Colonic mucosa (tissue), 4 donors: ENCODE measurements at places on chromosomes 2 and 18. TPM values are rescaled to one million over a fixed set of nuclear protein-coding genes. Genes with fewer than 3 reads are reported as not detected.

DNA sequence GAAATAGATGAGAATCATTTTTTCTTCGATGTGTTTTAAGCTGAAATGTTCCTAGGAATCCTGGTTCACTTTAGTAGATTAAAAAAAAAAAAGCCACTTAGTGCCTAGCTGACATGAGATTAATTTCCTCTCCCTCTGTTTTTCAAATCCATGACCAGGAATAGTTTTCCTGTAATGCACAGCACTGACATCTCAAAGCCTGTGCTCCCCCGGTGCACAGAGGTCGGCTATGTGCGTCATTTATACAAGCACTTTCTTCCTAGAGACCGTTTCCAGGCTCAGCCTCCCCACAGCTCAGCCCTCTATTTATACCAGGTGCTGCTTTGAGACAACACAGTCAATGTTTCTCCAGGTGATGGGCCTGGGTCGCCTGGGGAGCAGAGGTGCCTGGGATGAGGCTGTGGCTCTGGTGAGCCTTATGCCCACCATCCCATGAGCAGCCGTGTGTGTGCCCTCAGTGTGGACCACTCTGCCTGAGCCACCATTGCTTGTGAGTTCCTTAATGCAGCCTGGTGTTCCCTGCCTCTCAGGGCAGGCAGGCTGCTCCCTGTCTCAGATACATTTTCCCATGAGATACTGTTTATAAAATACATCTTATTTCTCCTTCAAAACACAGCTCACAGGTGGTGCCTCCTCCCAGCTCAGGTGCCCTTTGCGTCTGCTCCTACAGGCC, 515.7 kb upstream of the HS6ST1 start:
- no peak for DNase-seq

GRCh38 chr18:78505851-78506461, 473.7 kb upstream of the SALL3 start:
- no peak for DNase-seq

HJURP gene
- total RNA-seq: 8.9 TPM

GRCh38 chr2:146764301-146764700, 1080.5 kb upstream of the ACVR2A start:
- no peak for DNase-seq

PASK gene
- 5.6 TPM for total RNA-seq

DNA sequence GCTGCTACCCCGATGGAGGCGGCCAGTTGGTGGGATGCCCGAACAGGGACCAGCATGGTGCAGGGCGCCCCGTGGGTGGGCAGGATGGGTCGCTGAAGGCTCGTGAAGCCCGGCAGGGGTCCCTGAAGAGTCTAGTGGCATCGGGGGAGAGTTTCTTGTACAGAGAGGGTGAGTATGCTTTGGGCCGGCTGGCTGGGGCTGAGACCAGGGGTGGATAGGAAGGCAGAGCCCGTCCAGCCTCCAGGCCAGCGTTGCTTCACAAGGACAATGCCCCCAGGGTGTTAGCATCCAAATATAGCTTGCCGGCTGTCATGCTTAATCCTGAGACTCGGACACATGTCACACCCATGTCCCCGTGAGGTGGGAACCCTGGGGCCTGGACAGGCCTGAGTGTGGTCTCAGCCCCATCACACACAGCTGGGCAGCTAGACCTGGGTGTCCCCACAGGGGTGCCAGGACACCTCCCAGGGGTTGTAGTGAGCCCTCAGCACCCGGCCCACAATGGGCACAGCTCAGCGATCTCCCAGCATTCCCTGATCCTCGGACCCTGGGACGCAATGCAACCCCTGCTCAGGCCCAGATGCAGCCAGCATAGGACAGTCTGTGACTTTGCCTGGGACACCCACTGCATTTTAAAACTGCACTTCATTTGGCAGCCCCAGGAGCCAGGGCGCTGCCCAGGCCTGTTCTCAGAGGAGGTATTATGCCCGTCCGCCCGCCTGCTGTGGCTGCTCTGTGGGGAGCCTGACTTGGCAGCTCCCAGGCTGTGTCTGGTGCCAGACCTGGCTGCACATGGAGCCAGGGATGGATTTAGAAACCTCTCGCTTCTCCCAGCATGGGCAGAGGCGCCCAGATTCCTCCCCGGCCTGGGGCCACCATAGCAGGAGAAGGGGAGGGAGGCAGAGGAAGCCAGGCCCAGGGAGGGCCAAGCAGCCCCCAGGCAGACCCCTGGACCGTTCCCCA, 36.4 kb downstream of the RAMP1 start:
- DNase-seq: no peak

DNA sequence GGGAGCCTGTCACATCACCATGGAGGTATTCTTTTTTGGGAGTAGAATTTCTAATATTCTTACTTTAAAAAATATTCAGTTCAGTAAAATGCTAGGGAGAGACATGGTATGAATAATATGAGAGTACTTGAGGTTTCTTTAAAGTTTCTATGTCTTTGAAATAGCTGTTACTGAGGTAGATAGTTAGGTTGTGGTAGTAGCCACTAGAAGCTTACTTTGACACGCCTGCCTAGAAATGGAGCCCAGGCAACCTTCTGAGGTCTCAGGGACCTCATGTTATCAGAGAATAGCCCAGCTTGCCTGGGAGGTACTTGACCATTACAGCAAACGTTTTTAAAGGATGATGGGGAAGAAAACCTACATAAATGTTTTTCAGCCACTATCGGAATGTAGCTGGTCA, 131.2 kb downstream of the AGPS start:
- no peak for DNase-seq
